ENCODE measurements at places on chromosomes 7 and 10.

GRCh38 chr7:28346676-28347363 lies 65.5 kb upstream of the CREB5 start:
- no peak for ATAC-seq

GRCh38 chr10:131354380-131354779 lies 42.9 kb upstream of the TCERG1L start:
- no peak for ATAC-seq

GRCh38 chr7:155836216-155837125 lies 24.2 kb upstream of the SHH start:
- ATAC-seq: no peak

DNA sequence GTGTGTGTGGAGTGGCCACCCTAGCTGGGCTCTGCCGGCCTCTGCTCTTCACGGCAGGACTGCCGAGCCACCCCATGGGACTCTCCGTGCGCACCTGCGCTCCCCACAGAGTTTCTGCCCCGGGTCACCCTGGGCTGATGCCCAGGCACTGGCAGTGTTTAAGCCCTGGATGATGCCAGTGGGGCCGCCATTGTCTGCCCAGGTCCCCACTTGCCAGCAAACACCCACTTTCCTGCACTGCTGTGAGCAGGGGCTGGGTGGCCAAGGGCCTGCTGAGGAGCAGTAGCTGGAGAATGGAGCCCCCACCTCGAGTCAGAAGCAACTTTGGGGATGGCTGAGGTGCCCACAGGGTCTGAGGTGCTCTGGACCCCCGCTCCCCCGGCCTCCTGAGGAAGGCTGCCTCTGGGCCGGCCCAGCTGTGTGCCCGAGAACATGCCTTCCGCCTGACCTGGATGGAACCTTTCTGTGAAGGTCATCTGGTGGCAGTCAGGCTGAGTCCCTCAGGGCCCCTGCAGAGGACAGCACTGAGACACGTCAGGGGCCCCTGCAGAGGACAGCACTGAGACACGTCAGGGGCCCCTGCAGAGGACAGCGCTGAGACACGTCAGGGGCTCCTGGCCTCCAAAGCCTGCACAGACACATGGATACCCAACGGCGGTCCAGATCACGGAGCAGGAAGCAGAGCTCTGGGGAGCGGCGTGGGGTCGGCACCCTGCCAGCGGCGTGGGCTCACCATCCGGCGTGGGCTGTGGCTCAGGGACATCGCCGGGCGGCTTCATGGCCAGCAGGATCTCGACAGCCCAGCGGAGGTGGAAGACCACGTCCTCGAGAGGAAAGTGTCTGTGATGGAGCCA lies 62.0 kb downstream of the CFAP46 start:
- no peak for ATAC-seq

- peak; percentile 57 for ATAC-seq
These were observed 100.7 kb downstream of the NKX6-2 start for GRCh38 chr10:132685101-132685891.

- ATAC-seq: peak; percentile 99
These were observed 101.6 kb downstream of the NKX6-2 start for GRCh38 chr10:132684164-132684891.

DNA sequence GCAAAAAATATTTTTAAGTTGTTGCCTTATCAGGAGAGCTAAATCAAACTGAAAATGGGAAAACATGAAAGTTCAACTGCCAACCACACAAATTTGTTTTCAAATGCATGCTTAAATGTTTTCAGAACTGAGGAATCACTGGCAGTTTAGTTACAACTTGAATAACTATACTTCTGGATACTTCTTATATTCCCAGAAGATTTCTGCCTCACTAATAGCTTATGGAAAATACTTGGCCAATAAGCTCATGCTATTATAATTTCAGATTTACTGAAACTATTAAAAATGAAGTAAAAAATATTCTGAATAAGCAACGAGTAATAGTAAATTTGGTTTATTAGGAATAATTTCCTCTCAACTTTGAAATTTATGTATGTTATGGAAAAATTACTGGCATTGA lies 222.2 kb downstream of the CDK14 start:
- ATAC-seq: no peak

- no peak for ATAC-seq
These were observed 72.9 kb upstream of the AMPH start for GRCh38 chr7:38704041-38704547.

- ATAC-seq: no peak
These were observed 284.8 kb upstream of the FZD8 start for GRCh38 chr10:35926846-35927245.

DNA sequence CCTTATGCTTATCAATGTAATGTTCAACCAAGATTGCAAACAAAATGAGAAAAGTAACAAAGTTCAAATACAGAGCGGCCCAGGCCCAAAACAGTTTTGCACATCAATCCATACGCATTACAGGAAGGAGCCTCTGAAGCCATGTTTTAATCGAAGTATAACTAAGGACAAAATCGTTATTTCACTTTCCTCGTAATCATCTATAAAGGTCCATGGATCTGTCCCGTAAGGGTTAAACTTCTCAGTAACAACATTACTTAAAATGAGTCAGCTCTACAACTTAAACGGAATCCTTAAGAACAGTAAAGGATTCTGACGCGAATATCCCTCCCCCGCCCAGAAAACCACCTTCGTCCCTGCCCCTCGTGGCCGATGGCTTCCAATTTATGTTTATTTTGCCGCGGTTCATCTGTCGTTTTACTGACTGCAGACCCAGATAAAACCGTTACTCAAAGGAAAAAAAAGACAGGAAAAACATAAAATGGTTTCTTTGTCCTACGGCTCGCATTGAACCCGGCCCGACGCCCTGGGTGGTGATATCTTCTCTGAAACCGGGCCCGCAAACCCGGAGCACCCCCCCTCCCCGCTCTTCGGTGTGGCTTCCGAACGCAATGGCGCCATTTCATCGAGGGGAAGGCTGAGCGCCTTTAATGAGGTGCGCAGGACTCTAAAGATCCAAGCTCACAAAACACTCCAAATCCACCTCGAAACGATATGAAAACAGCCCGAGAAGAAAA lies 1.1 kb downstream of the HNRNPA2B1 start:
- no peak for ATAC-seq

DNA sequence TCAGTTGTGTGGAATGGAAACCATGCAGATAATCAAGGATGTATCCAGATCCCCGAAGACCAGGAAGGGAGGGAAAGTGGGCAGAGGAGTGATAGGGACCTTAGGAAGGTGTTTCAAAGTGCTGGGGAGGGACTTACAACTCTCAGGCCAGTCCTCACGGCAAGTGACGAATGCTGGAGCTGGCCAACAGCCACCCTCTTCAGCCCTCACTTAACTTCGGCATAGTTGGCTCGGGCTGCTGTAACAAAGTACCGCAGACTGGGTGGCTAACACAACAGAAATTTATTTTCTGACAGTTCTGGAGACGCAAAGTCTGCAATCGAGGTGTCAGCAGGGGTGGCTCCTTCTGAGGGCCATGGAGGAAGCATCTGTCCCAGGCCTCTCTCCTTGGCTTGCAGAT lies 265.9 kb upstream of the YAE1 start:
- ATAC-seq: no peak

GRCh38 chr10:51608211-51608610 lies 91.2 kb downstream of the CSTF2T start:
- ATAC-seq: no peak

- ATAC-seq: no peak
These were observed 108.5 kb downstream of the HOXA1 start for GRCh38 chr7:26987338-26987737.

DNA sequence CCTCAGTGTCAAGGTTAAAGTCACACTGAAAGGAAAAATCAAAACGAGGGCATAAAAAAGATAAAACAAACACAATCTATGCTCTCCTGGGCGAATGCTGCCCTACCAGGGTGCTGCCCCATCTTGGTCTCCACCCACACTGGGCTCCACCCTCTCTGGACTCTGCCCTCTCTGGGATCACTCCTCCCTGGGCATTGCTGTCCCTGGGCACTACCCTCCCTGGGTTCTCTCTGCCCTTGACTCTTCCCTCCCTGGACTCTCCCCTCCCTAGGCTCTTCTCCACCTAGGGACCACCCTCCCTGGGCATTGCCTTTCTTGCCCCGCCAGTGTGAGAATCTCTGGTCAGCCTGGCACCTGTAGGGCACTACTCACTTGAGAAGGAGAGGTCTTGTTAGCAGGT lies 8.6 kb downstream of the GDF2 start:
- ATAC-seq: no peak

DNA sequence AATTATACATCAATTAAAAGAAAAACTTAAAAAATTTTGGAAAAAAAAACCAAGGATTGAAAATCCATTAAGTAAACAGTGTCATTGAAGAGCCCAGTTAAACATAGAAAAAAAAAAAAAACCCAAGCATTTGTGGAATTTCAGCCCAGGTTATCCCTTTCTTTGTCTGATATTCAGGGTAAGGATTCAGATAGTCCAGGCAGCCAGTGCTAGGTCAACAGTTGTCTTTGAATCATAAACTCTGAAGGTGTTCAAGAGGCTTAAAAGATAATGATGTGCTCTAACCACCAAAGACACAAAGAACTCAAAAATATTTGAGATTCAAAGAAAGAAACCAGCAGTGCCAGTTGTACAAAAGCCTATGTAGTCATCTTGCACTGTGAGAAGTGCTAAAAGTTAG lies 270.3 kb upstream of the DKK1 start:
- no peak for ATAC-seq

DNA sequence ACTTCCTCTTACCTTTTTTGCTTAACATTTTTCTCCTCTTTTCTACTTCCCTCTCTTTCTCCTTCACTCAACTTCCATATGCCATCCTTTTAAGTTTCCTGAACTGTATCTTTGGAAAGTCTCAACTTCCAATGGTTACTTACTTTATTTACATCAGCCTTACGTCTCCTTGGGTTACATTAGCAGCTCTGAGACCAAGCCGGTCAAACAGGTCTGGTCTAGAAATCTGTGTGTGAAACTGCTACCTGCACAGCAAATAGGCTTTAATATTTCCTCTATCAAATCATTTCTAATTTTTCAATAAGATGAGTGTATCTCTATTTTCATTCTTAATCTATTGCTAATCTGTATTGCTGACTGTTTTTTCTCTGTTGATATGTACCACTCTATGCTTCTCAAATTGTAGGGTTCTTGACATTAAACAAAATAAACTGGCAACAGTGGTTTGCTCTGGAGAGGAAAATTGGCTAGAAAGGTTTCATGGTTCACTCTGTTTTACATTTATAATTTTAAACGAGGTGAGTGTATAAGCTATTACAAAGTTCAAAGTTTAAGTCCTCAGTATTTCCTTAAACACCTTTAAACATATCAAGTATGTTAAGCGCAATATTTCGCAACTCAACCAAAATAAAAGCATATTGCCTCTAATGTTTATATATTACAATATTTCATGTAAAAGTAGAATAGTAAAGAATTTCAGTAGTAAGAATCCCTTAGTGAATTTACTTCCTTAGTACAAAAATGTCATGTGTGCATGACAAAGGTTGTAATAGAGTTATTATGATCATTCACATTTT lies 3.6 kb upstream of the SEMA3C start:
- ATAC-seq: no peak

- ATAC-seq: no peak
These were observed 207.1 kb upstream of the NFE2L3 start for GRCh38 chr7:25944777-25945515.

- ATAC-seq: no peak
These were observed 197.5 kb upstream of the PRSS58 start for GRCh38 chr7:142455392-142455791.

DNA sequence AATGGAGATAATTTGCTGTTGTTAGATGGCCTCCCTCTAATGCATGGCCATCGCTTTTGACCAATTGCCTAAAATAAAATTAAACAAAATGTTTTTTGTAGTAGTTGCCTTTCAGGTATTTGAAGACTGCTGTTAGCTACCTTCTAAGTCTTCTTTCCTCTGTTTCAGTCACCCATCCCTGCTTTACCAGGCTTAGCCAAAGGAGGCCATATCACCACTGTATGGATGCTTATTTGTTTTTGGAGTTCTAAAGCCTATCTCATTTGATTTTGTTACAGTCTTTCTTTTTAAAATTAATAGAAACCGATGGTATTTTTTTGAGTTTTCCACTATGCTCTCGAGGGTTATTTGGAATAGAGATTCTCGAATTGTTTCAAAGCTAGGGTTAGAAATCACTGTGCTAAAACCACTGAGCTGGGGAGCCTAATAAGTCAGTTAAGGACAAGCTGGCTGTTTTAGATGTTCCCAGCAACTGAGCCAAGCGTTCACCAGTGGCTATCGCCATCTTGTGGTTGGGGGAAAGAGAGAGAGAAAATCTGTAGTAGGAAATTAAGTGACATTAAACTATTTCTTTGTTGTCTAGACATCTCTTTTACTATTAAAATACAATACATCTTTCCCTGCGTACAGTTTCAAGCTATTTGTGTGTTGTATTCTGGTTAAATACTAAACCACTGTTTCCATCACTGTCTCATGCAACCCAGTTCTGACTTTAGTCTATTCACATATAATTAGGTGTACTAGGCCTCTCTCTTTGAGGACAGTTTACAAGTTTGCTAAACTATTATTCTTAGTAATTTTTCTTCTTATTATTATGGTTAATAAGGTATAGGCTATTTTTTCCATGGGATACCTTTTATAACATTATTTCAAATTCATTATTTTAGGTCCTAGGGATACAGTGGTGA lies 52.2 kb downstream of the GPR158 start:
- ATAC-seq: no peak

DNA sequence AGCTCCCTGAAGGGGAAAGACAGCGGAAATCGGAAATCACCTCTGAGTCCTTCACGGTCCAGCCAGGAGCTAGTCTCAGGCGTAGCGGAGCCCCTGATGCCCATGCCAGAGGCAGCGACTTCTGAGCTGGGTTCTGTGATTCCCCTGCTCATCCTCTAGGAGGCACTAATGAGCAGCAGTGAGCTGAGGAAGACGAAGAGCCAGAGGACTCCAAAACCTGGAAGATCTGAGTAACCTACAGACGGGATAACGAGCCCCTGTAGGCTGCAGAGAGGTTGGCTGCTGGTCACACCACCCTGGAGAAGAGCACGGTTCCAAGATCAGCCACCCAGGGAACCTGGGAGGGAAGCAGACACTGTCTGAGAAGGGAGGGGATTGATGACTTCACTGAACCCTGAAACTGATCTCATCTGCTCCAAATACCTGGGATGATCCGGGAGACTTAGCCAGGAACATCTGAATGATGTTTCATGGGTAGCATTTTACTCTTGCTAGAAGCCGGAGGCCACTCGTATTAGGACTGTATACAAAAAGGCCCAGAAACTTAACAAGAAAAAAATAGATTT lies 304.1 kb downstream of the PAXIP1 start:
- ATAC-seq: no peak

GRCh38 chr10:132570771-132571649 lies 33.4 kb downstream of the INPP5A start:
- no peak for ATAC-seq

All from activated T-helper 17 cell treated with anti-CD3 and anti-CD28 coated beads, Interleukin-2, amount 50 U/mL, for 72 hours (primary cell).